Stimulated activated CD8-positive, alpha-beta memory T cell treated with anti-CD3 and anti-CD28 coated beads, Interleukin-15, amount 100 ng/mL, for 4 hours (primary cell): ENCODE measurements at places on chromosomes 7 and 10.

DNA sequence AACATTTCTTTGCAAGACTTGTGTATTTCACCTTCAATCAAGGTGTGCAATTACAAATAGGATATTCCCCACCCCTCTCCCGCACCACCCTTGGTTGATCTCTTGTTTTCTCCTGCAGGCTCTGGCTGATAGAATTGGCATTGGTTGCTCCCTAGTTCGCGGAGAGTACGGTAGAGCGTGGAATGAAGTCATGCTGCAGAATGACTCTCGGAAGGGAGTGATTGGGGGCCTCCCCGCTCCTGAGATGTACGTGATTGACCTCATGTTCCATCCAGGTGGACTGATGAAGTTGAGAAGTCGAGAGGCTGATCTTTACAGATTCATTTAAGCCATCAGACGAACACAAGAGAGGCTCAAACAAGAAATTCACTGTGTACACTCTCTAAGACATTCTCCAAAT lies 58.2 kb upstream of the MSRB2 start:
- DNase-seq = no peak

GRCh38 chr10:122422266-122422989 lies 32.0 kb upstream of the ARMS2 start:
- no peak for DNase-seq

- DNase-seq = no peak
Measured at GRCh38 chr7:1460821-1461645, 1.8 kb upstream of the MICALL2 start.

DNA sequence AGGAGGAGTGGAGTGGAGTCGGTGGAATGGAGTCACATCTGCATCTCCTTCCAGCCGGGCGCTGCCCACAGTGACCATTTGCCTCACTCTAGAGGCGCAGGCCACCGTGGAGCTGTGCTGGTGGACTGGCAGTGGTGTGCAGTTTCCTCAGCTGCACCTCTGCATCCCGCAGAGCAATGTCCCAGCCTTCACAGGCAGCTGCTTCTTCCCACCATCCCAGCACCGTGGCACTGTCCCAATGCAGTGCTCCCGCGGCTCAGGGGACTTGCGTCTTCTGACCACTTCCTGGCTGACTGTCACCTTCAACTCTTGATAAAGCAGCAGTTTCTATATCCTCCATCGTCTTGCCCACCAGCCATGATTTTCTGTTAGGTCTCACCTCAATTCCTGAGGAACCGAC lies 90.3 kb upstream of the SFMBT2 start:
- DNase-seq = no peak

DNA sequence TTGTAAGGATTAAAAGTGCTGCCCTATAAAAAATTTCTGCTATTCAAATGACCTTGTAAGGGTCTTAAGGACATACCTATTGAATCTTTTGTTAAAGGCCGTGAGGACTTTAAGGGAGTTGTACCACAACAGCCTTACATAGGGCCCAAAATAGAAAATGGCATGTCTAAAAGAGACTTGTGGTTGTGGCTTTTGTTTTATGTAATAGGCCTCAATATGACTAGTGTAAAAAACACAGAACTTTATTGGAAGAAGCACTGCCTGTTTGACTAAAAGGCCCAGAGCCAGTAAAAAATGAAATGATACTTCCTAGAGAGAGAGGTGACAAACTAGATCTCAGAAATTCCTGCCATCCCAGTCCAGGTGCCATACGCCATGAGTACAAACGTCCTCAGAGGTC lies 286.6 kb downstream of the SEMA3D start:
- DNase-seq = no peak

DNA sequence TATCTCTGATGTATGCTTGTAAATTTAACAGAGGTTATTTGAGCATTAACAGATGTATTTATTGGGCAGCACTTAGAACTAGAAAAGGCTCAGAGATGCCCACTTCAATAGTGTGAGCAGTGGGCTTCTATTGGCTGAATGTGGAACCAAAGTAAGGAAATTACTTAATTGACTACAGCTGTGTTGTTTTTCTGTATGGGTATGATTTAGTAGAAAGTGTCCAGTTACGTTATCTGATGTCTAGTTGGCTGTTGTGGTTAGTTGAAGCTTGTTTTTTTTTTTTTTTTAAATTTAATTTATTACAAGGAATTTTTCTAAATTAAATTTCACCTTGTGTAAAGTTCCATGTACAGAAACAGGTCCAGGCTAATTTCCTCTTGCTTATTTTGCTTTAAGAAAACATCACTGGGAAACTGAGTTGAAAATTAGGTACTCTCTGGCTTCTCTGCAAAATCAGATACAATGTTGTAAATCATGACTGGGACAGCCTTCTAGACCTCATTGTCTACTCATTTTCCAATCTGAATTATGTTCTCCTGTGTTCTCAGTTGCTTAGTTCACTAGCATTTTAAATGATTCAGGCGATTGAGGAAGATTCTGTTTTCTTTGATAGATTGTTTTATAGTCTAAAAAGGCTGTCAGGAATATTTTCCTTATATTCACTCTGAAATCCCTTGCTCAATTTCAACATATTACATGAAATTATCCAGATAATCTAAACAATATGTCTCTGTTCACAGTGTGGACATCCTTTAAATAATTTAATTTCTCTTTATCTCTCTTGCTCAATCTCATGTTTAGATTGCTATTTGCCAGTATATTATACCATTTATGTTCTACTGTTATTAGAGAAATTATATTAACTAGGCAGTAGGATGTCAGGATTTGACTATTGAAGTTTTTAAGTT lies 53.0 kb downstream of the PHF14 start:
- no peak for DNase-seq

- DNase-seq = no peak
Measured at GRCh38 chr7:77558284-77558967, 21.3 kb downstream of the PTPN12 start.

- DNase-seq = no peak
Measured at GRCh38 chr7:28675429-28675828, 263.1 kb downstream of the CREB5 start.

DNA sequence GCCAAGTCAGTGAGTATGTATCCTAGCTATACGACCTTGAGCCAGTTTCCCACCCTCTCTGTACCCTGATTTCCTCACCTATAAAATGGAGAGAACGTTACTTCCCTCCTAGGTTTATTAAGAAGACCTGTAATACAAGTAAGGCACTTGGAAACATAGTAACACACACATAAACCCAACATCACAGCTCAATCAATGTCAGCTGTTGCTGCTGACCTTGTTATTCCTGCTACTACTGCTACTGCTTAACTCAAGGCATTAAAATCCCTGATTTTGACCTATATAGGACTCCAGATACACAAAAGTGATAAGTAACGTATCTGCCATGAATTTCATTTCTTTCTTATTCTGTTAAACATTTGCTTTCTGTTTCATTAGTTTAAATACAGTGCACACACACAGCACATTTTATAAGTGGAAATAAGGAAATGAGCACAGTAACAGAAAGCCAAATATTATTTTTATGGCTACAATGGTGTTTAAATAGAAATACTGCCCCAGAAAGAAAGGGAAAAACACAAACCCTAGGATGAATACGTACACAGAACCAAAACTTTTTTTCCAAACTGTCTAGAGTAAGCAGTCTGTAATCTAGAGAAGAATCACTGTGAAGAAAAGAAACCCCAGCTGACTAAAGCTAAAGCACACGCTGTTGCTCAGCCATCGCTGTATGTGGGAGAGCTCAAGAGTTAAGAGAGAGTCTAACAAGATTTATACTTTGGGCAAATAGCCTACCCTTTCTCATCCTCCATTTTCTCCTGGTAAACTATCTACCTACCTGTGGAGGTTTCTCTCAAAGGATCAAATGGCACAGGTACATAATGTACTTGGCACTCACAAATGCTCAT lies 19.0 kb downstream of the NAPEPLD start:
- DNase-seq = no peak

DNA sequence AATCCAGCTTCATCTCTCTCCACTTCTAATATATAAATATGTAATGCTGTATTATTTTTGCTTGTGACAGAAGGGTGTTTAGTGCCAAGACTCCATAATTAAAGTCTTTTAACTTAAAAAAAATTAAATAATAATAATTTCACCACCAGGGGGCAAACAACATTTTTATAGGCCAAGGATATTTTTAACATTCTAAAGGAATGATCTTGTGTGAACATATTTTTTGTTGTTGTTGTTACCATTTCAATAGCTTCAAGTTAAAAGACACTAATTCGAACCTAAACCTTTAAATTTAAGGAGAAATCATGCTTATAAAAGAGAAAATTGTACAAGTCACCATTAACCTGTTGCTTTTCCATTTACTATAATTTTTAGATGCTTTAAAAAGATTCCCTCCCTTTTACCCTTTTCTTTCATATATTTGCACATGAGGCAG lies 7.5 kb upstream of the DNAJC1 start:
- no peak for DNase-seq

- no peak for DNase-seq
Measured at GRCh38 chr10:78703593-78703992, 365.2 kb upstream of the ZMIZ1 start.

DNA sequence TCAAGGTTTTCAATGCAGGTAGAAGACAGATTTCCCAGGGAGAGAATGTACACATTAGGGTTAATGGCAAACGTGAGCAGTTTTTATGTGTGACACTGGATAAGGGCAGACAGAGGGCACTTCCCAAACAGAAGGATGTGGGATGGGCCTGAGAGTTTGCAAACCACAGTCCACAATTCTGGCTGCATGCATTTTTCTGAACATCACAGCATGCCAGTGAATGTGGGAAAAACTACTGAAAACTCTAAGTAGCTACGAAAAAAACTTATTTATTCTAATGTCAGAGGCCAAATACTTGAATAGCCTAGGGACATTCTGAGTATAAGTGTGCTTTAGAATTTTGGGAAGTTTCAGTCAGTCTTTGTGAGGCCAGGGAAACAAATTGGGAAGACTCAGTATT lies 145.9 kb downstream of the NRCAM start:
- no peak for DNase-seq

GRCh38 chr10:34524369-34525091 lies 290.6 kb downstream of the PARD3 start:
- no peak for DNase-seq

DNA sequence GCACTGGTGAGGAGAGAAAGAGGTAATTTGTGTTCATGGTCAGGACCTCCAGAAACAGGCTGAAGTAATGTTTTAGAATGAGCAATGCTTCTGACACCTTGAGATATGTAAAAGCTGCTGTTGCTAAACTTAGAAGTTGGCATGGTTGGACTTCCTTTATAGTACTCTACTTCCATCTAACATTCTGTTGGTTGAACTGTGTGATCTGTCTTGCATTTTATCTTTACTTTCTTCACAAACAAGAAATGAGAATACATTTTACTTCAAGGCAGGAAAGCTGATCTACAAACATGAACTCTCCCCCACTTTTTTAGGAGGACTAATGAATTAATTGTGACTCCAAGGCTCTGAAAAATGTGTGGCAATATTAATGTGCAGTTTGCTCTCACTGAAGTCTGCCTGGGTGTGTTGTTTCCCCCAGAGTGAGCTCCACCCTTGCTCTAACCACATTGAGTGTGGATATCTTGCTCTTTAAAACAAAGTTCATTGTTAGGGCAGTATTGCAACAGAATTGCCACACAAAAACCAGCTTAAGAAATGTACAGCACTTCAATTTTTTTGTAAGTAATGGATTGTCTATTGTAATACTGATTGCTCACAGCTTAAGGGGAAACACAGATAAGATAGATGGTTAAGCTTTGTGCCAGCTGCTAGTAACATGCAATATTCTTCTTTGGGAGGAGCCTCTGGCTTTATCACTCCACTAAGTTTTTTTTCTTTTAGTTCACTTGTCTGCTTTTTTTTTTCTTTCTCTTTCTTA lies 69.0 kb downstream of the ADD3 start:
- DNase-seq = no peak

DNA sequence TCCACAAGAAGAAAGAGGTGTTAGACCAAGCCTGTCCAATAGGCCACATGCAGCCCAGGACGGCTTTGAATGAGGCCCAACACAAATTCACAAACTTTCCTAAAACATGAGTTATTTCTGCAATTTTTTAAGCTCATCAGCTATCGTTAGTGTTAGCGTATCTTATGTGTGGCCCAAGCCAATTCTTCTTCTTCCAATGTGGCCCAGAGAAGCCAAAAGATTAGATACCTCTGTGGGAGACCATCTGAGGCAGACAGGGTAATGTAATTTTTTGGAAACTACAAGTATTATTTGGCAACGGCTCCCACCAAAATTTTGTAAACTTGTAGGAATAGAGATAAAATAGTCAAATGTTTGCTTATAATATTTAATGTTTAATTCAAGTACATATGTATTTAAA lies 153.8 kb downstream of the SRPK2 start:
- no peak for DNase-seq

DNA sequence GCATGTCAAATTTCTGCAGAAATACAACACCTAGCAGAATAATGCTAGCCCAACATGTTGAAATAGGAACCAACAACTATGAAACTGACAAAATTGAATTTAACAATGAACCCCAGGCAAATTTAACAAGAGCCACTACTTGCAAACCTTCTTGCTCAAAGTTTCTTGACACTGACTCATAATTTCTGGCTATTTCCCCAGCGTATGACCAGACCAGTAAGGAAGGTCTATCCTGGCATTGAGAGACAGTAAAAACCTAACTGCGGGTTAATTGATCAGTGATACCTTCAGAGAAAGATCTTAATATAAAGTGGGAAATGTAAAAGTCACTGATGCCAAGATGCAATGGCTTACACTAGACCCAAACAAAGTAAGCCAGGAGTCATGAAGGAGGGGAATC lies 510.1 kb downstream of the ARL4A start:
- no peak for DNase-seq

GRCh38 chr10:30803892-30804322 lies 174.4 kb upstream of the LYZL2 start:
- DNase-seq = no peak

DNA sequence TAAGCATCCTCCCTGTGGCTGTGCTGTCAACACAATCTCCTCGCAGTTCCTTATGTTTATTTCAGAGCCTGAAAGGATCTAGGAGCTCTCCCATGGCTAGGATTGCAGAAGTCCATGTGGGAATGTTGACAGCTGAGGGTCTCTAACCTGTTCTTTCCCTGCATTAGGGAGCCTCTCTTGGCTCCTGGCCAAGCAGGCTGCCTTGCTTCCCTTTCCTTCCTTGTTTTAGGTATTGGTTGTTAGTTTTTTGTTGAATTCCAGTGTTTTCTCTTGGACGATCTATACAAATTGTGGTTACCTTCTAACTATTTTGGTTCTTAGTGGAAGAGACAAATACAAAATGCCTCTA lies 171.8 kb downstream of the MLLT10 start:
- no peak for DNase-seq

- DNase-seq = no peak
Measured at GRCh38 chr10:97584060-97584797, at the start of gene HOGA1. TSS of gene HOGA1 (plus strand) at chr10:97584389. CDS start at chr10:97584704, 315 bp downstream.

- DNase-seq = no peak
Measured at GRCh38 chr7:30448461-30449189, 30.0 kb downstream of the NOD1 start.

DNA sequence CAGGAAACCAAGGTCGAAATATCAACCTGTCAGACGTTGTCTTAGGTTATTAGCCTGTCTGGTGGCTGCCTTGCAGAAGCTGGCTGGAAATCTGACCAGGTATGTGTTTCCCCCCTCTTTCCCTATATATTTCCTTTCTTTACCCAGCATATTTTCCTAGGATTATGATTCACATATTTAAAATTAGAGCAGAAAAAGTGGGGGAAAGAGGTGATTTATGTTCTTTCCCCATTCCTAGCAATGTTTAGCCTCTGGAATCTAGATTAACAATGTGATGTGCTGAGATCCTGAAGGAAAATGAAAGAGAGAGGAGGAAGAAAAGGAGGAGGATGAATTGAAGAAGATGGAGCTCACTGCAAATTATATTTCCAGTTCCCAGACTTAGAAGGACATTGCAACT lies 421.4 kb upstream of the AUTS2 start:
- no peak for DNase-seq
